ENCODE measurements at places on chromosomes 5 and 9.

DNA sequence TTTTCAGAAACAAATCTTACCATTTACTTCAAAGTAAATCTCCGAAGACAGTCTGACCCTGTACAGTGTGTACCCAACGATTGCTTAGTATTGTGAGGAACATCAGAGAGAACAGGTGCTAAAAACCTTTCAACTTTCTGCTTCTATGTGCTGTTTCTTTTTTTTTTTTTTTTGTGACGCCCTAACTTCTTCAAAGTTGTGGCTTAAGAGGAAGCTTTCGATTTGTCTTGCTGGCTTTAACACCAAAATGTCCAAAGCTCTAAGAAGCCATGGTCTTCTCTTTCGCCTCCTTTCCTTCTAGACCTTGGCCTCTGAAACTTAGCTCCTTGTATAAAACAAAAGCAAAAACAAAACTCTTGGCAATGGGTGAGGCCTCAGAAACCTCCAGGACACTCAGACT is 1.2 kb downstream of the TNFSF8 start:
- no peak for DNase-seq

GRCh38 chr5:168268949-168269936 is 22.2 kb upstream of the WWC1 start:
- DNase-seq = peak; percentile 87

GRCh38 chr5:171956314-171956713 is 50.1 kb downstream of the FBXW11 start:
- no peak for DNase-seq

DNA sequence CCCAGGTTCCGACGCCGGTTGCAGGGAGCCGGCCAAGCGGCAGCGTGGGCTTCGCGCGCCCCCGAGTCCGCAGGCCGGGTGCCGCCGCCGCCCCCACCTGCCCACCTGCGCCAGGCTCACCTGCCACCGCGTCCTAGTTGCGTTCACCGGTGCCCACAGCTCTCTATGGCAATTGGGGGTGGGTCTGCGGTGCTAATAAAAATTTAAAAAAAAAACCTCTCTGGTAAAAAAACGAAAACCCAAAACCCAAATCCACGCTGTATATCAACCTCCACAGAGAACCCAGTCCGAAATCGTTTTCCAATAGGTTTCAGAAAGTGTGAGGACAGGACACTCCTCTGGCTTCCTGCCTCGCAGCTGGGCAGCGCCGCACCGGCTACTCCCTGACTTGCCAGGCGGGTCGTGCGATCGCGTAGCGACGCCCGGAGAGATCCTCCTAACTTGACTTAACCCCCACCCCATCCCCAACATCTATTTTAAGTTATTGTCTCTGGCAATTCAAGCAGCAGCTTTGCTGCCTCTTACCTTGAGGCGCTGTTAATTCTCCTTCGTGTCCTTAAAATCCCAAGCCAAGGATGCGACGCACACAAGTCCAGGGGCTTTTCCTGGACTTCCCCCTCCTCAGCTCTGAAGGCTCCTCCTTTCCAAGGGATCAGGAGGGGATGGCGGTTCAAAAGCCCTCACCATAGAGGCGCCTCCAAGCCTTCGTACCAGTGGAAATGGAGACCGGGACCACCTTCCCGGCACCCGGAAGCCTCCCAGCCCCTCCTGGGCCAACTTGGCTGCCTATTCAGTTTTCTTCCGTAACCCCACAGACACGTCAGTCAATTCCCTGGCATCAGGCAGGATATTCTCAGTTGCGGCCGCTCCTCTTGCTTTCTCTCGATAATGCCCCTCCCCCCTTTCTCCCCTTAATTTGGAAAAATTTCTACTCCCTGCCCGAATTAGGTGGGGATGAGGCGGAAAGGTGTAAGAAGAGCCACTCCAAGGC is 1639.4 kb upstream of the C9orf72 start:
- DNase-seq = no peak

- DNase-seq = no peak
These were observed 15.1 kb downstream of the PRKACG start for GRCh38 chr9:68998812-68999211.
